Progenitor cell of endocrine pancreas (in vitro differentiated cells): ENCODE measurements at places on chromosomes 6 and 20. TPM values are rescaled to one million over a fixed set of nuclear protein-coding genes. Genes with fewer than 3 reads are reported as not detected.

The ABHD12 gene
- 51.3 and 54.9 TPM in 2 replicates for total RNA-seq

DNA sequence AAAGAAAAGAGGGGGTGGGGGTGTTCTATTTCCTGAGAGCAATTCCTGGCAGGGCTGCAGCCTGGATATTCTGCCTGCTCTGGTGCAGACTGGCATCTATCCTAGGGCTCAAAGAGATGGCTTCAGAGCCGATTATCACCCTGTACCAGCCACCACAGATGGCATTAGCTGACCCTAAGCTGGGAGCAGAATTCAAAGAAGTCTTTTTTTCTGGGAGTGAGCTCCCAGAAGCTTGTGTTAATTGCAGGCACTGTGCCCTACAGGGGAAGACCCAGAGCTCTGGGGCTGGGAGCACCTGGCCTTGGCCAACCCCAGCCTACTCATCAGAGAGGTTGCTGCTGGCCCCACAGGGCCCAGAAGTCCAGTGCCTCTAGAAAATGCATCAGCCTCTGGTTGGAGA is 85.9 kb downstream of the PXDC1 start:
- no peak for DNase-seq

GRCh38 chr6:111639266-111639665 is 33.6 kb upstream of the TRAF3IP2 start:
- DNase-seq = no peak

DNA sequence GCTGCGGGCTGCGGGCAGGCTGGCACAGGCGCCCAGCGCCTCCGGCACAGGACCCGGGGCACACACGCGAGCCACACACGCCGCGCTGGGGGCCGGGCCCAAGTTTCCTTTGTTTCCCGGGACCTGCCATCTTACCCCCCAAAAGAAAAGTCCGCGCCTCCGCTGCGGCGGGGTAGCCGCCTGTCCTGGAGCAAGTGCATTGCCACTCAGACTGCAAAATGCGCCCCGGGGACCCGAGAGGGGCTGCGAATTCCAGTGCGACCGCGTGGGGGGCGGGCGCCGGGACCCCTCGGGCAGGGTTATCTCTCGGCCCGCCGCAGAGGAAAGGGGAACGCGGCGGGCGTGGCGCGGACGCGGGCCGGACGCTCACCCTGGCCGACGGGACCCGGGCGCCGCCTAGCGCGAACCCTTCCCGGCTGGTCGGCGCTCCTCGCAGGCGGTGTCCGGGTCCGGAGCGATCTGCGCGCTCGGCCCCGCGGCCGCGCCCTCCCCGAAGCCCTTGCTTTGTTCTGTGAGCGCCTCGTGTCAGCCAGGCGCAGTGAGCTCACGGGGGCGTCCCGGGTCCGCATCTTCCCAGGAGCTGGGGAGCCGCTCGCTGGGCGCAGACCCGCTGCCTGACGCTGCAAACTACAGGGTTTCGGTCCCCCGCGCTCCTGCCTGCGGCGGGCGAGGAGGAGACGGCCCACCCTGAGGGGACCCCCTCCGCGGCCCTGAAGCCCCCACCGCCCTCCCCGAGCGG is 639 bp upstream of the CD24 start:
- DNase-seq = peak; percentile 72

DNA sequence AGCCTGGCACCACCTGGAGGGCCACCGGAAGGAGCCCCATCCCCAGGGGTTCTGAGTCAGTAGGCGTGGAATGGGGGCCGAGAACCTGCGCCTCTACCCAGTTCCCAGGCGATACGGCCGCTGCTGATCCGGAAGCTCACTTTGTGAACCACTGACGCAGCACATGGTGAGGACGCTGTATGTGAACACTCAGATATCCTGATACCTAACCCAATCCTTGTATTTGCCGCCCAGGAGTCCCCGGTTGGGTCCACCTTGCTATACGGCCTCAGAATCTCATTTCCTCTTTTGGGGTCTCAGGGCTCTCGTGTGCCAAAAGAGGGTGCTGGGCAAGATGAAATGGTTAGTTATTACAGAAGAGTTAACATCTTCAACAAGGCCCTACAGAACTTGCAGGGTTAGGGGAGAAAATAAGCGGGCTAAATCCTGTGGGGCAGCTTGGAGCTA is 604 bp upstream of the RAB5IF start:
- no peak for DNase-seq

- no peak for DNase-seq
Measured at GRCh38 chr20:44477151-44477550, 1.5 kb downstream of the TTPAL start.
